ENCODE measurements at places on chromosomes 7 and 10.

- no peak for DNase-seq
Observed at GRCh38 chr7:135102372-135102771, 45.5 kb upstream of the TMEM140 start.

DNA sequence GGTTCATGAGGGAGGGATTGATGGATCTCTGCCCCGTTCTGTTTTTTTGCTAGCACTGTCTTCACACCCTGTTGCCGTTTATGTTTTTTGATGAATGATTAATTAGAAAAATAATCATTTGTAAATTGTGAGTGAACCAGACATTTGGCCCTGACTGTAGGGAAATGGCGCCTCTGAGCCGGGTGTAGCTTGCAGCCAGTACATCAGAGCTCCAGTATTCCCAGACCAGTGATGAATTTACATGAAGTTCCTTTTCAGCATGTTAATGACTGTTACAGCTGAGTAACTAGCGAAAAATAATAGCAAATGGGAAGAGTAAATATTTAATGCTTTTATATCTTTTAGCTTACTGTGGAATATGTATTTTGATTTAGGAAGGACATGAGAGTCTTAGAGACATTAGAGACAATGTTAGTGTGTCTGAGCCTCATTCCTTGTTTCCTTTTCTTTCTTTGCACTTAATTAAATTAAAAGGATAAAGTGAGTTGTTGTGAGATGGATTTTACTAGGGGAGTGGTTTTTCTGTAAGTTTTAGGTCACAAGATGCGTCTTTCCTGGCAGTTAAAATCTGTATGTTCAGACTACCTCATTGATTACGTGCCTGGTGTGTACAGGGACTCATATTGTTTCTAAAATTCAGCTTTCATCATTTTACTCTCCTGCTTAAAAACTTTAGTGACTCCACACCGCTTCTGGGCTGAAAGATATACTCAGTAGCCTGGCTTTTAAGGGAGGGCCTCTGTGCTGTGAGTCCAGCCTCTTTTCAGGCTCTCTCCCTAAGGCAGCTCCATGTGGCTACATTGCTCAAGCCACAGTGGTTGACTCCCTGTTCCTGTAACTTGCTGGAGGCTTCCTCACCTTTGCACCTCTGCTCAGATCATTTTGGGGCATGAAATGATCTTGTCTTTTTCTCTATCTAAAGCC lies 86.4 kb downstream of the AUTS2 start:
- DNase-seq, result no peak

DNA sequence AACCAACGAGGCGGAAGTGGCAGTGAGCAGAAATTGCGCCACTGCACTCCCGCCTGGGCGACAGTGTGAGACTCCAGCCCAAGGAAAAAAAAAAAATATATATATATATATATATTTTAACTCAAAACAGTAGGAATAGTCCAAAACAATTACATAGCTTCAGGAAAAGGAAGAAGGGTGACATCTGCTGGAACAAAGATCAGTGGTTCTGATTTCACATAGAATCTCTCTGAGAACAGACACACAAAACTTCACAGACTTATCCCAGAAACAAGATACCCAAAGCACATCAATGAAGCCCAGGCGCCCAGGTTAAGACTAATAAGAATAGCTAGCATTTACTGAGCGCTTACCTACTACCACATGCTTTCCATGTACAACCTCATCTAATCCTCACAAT lies 45.0 kb downstream of the DNMBP start:
- no peak for DNase-seq

DNA sequence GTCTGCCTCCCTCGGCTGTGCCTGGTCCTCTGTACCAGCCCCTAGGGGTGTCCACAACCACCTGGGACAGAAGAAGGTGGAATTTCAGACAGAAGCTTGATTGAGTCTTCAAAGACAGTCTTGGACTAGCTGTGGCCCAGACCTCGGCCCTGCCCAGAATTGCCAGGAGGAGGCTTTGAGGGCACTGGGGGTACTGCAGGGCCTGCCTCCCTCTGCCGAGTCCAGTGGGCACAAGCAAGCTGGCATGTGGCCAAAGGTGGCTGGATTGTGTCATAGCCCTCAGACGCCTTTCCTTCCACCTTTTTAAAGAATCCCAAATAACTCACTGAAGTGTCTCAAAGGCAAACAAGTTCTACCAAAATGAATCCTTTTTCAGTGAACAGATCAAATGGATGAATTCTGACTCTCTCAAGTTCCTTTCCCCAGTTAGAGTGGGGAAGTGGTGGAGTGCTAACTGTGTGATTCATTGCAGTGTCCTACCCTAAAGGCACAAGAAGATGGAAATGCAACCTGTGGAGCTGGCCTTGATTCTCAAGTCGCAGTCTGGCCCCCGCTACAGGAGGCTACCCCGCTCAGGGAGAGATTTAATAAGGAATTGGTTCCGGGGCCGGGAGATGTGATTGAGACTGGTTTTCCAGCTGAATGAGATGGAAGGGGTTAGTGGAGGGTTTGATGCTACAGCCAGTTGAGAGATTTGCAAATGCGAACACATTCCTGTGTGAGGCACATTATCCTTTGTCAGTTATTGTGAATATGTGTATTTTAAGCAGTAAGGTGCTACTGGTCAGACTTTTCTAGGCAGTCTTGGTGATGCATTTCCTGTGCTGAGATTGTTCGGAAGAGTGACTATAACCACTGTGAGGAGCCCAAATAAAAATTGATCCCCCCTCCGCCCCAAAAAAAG lies 28.8 kb upstream of the SLC26A4 start:
- DNase-seq, result no peak

DNA sequence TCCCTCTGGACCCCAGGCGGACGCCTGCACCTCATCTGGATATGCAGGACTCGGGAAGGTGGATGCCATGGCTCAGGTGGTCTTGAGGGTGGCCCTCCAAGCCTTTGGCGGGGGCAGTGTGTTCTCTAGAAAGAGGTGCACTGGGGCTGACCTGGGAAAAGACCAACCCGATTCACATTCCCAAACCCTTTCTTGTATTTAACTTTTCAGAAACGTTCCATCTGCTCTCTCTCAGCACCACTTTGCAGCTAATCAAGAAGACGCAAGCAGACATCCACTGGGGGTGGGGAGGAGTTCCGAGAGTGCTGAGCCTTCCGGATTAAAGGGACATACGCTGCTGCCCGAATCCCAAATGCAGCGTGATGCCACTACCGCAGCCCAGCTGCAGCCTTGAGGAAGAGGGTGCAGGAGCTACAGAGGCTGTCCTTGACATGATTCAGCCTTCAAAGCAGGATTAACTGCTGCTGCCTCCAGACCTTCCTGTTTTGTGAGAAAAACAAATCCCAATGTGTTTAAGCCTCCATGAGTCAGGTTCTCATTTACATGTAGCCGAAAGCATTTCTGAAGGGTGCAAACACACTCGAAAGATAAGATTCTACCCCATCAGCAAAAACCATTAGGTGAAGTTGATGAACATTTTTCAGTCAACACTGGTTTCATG lies 39.9 kb downstream of the RBM17 start:
- DNase-seq, result no peak

DNA sequence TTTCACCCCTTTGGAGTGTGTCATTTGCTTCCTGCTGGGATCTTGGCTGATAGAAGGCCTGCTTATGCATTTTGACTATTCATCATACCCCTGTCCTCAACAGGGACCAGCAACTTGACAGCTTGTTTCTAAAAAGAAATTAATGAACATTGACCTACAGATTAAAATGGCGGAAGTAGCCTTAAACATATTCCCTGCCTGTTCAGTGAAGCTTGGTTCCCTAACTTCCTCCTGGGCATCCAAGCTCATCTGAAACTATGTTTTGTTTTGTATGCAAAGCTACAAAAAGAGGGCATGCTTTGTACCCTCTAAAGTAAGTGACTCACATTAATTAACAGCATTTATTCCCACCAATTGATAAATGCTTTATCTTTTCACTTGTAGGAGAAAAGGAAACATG lies 26.8 kb upstream of the CDK14 start:
- DNase-seq, result no peak

DNA sequence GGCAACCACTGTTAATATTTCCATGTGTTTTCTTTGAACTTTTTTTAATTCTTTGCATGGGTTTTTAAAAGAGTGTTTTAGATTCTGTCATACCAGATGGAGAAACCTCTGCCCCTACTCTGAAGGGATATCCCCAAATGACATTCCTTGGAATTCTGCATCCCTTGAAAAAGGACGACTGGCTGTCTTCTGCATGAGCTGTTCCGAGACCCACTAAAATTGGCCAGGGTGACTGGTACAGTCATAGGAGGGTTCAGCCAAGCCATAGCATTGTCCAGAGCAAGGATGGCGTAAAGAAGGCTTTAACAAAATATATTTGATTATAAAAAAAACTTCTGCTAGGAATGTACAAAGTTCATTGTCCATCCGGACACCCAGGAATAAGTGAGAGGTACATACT lies 952.9 kb downstream of the NRG3 start:
- DNase-seq, result no peak

GRCh38 chr7:123494193-123494796 lies 40.1 kb downstream of the IQUB start:
- no peak for DNase-seq

DNA sequence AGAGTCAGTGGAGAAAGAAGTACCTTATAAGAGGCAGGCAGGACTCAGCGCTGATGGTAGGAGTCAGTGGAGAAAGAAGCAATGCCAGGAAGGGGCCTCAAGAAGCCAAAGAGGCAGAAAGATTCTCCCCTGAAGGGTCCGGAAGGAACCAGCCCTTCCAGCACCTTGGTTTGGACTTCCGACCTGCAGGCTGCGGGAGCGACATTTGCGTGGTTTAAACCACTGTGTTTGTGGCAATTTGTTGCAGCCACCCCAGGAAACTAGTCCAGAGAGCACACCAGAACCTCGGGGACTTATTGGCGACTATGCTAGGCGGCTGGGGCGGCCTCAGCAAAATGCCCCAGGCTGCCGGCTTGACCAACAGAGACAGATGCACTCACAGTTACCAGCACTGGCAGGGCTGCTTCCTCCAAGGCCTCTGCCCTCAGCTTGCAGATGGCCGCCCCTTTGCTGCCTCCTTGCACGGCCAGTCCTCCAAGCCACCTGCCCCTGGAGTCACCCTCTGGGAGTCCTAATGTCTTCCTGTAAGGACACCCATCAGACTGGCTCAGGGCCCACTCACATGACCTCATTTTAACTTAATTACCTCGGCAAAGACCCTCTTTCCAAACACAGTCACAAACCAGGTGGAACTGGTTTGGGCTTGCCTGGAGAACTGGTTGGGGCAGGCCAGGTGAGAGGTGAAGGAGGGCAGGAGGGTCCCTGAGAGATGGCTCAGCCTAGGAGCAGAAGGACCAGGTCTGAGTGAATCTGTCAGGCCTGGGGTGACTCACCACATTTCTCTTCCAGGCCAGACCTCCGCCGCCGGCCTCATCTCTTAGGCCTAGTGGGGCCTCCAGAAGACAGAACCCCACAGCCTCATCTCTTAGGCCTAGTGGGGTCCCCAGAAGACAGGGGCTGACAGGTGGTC lies 26.1 kb downstream of the CALML3 start:
- no peak for DNase-seq

- no peak for DNase-seq
Observed at GRCh38 chr10:5103481-5103880, 9.3 kb downstream of the AKR1C3 start.

DNA sequence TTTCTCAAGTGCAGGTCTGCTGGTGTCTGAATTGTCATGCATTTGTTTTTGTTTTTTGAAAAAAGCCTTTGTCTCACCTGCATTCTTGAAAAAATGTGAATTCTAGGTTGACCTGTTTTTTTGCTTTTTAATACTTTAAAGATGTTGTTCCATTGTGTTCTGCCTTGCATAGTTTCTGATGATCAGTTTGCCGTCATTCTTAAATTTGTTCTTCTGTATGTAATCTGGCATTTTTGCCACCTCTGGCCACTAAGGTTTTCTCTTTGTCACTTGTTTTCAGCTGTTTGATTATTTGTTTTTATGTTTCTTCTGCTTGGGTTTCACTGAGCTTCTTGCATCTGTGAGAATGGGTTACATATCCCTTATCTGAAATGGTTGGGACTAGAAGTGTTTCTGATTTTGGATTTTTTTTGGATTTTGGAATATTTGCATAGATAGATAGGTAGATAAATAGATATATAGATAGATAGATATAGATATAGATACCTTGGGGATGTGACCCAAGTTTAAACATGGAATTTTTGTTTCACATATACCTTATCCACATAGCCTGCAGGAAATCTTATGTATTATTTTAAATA lies 16.5 kb downstream of the MGMT start:
- DNase-seq, result no peak

GRCh38 chr10:77163670-77164348 lies 473.8 kb downstream of the KCNMA1 start:
- no peak for DNase-seq

- no peak for DNase-seq
Observed at GRCh38 chr7:98617051-98617959, at the start of gene NPTX2. Gene NPTX2, plus strand, starts transcription at chr7:98617285. Its CDS starts 177 bp downstream, at chr7:98617462.

DNA sequence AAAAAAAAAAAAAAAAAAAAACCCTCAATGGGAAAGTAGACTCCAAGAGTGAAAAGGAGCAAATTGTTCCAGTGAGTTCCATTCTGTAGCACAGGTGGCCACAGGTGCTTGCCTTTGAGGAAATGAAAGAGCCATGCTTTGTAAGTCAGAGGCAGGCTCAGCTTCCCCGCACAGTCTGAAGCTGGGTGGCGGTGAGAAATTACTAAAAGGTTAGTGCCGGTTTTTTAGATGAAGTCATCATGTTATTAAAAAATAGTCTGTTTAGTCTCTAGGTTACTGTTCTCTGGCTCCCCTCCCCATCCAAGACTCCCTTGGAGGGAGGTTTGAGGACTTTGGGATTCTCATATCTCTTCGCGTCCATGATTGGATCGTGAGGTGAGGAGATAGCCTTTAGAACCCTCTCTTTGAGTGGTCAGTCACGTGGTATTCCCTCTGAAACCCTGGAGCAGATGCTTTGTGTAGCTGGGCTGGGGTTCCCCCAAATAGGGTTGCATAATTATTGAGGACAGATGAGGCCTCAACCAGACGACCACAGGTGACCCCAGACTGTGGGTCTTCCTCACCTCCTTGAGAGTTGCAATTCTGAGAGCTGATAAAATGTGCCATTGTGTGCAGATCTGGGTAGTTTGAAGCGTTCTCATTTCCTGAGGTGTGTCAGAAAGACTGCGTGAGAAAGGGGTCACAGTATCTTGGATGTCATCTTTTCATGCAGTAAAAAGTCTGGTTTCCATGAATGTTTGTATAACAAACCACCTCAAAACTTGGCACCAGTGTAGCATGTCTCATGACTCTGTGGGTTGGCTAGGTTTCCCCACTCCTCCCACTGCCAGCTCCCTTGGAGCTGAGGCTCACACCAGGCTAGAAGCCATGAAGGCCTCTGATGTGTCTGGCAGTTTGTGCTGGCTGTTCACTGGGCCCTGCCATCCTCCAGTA lies 27.1 kb downstream of the OGDH start:
- DNase-seq, result peak; percentile 61

DNA sequence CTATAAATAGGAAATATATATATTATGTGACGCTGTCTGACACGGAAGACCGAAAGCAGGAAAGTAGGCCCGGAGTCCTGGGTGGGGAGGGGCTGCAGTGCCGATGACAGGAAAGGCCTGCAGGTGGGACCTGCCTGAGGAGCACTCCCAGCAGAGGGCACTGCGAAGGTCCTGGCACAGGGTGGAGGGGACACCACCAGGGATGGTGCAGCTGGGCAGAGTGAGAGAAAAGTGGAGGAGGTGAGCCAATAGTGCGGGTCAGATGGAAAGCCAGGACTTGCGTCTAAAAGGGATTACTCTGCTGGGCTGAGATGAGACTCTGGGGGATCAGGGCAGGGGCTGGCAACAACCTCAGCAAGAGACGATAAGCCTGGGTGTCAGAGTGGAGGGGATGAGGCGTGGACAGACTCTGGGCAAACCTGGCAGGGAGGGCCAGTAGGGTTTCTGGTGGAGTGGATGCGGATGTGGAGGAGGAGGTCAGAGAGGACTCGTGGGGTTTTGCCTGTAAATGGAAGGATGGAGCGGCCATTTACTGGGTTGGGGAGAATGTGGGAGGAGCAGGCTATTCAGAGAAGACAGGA lies 118.2 kb upstream of the ZNF746 start:
- DNase-seq, result no peak

GRCh38 chr7:155848691-155849669 lies 36.7 kb upstream of the SHH start:
- DNase-seq, result no peak

Data from activated T-helper 9 cell treated with anti-CD3 and anti-CD28 coated beads, Interleukin-2, amount 50 U/mL, for 16 hours (primary cell).